ENCODE measurements at places on chromosomes 3 and 15. TPM values are rescaled to one million over a fixed set of nuclear protein-coding genes. Genes with fewer than 3 reads are reported as not detected.
A peak's percentile ranks its signal among the peaks of the same experiment; 100 is the strongest.

CPA3 gene
- 3.1 TPM for total RNA-seq

NIT2 gene
- total RNA-seq = 26.0 TPM

ROBO1 gene
- 38.7 TPM for total RNA-seq

CYP8B1 gene
- total RNA-seq = not detected

GRCh38 chr3:194541483-194541882, 54.7 kb upstream of the ATP13A3 start:
- peaks cover 13% of the 10 kb centered on the region for H3K4me1 ChIP-seq
- H3K27me3 ChIP-seq = no peaks in the 10 kb centered on the region
- H3K36me3 ChIP-seq = no peaks in the 10 kb centered on the region
- no peak overlapping the region for H3K27ac ChIP-seq
- DNase-seq = no peak
- H3K4me3 ChIP-seq = no peak overlapping the region

DNA sequence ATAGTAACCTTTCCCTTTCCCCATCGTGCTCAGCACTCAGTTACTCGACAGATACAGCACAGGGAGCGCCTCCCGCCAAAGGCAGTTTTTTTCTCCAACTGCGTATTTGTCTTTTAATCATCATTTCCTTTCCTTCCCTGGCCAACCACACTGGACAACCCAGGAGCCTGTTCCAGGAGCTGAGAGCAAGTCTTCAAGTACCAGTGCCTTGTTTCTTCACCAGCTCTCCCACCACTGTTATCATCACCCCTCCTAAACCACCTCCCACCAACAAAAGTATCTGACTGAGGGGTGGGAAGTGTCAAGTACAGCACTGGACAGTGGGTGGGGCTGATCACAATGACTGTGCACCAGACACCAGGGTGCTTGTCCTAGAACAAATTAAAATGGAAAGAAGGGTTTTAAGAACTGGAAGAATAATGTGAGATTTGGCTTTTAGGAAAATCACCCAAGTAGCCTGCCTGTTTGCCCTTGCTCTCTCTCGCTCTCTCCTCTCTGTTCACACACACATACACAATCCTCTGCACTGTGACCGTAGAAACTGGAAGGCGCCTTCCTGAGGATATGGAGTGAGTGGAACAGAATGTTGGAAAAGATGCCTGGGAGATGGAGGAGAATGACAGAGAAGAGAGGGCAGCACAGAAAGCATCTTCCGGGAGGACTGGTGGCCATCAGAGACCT, 126.3 kb downstream of the TNIK start:
- H3K4me1 ChIP-seq = peaks cover 8% of the 10 kb centered on the region
- no peaks in the 10 kb centered on the region for H3K36me3 ChIP-seq
- H3K27me3 ChIP-seq = no peaks in the 10 kb centered on the region
- no peak overlapping the region for H3K4me3 ChIP-seq

GRCh38 chr3:149767720-149768119, 15.4 kb upstream of the COMMD2 start:
- DNase-seq = no peak
- H3K36me3 ChIP-seq = no peaks in the 10 kb centered on the region

DNA sequence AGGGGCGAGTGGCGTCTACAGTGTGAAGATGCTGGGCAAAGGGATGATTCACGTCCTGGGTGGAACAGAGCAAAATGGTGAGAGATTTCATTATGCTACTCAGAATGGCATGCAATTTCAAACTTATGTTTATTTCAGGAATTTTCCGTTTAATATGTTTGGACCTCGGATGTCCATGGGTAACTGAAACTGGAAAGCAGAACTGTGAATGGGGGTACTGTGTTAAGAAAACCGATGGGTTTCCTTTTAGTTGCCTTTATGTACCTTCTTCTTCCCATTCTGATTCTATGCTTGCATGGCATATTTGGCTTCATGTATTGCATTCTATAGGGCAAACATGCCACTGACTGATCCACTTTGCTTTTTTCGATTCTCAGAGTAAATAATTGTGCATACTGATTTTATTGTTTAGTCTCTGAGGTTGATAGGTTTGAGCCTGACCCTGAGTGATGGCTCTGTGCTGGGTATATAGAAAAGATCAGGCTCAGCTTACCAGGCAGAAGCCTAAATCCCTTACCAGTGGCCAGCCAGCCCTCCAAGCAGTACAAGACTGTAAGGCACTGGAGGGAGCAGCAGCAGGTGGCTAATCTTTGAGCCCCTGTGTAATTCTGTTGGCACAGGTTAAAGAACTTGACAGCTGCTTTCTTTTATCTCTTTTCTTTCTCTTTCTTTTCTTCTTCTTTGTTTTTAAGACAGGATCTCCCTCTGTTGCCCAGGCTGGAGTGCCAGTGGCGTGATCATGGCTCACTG, 4.5 kb downstream of the QTRT2 start:
- no peak overlapping the region for H3K27ac ChIP-seq
- H3K36me3 ChIP-seq = peaks cover 4% of the 10 kb centered on the region
- DNase-seq = no peak
- H3K4me3 ChIP-seq = no peak overlapping the region
- no peaks in the 10 kb centered on the region for H3K4me1 ChIP-seq

GRCh38 chr3:124409650-124410275, 320.5 kb upstream of the UMPS start:
- H3K27me3 ChIP-seq = no peaks in the 10 kb centered on the region
- H3K36me3 ChIP-seq = peaks cover 2% of the 10 kb centered on the region
- peaks cover 2% of the 10 kb centered on the region for H3K4me1 ChIP-seq
- no peak for DNase-seq
- no peak overlapping the region for H3K4me3 ChIP-seq

DNA sequence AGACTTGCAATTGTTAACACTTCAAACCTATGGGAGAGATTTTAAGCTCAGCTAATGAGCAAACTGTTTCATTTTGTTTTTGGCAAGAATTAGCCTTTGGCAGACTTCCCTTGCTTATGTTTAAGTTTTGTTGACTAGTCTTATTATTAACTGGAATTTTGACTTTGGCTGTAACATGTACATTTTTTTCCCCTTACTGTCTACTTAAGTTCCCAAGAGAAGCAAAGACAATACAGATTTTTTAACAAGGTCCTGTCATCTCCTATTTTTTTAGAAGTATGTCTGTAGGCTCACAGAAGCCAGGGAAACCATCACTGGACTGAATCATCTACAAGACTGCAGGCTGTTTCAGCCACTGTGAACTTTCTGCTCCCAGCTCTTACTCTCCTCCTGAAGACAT, 74.3 kb downstream of the DGKG start:
- H3K4me1 ChIP-seq = peaks cover 7% of the 10 kb centered on the region
- peaks cover 7% of the 10 kb centered on the region for H3K27me3 ChIP-seq
- no peak overlapping the region for H3K27ac ChIP-seq
- no peak overlapping the region for H3K4me3 ChIP-seq
- peak; percentile 50 for DNase-seq

DNA sequence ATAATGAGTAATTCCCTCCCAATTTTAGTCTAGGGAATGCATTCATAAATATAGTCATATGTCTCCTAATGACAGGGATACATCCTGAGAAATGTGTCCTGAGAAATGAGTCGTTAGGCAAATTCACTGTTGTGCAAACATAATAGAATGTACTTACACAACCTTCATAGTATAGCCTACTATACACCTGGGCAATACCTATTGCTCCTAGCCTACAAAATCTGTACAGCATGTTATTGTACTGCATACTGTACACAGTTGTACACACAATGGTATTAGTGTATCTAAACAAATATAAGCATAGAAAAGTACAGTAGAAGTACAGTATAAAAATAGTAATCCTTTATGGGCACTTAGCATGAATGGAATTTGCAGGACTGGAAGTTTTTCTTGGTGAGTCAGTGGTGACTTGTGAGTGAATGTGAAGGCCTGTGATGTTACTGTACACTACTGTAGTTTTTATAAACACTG, 6.6 kb downstream of the DTWD1 start:
- H3K4me3 ChIP-seq = no peak overlapping the region
- no peaks in the 10 kb centered on the region for H3K27me3 ChIP-seq
- H3K27ac ChIP-seq = no peak overlapping the region
- no peak for DNase-seq
- peaks cover 8% of the 10 kb centered on the region for H3K36me3 ChIP-seq

DNA sequence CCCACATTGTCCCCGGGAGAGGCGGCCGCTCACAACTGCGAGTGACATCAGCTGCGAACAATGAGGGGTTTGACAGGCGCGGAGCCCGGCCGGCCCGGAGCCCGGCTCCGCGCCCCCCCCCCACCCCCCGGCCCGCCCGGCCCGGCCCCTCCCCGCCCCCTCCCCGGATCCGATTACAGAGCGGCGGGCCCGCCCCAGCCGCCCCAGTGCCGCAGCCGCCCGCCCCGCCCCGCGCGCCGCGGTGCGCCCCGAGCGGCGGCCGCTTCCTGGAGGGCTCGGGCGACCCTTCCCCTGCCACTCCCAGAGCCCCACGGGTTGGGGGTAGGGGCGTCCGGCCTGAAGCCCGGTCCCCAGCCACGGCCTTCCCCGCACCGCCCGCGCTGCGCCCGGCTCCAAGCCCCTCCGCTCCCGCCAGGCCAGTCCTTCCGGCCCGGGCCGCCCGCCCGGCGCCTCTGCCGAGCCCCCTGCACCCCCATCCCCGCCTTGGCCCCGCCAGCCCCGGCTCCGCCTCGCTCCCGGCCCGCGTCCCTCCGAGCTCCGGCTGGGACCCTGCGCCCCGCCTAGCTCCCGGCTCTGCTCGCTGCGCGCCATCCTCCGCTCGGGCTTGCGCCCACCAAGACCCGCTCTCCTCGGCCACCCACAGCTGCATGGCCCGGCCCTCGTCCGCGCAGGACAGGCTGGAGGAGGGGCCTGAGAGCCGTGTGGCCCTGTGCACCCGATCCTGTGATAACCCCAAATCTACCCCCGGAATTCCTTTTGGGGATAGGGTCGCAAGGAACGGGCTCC, at the start of gene PCBP4:
TSS of gene PCBP4 (minus strand) at position 71 of the 786 bp plus-strand sequence. CDS start 6,214 bp downstream, outside the sequence.
- no peaks in the 10 kb centered on the region for H3K27me3 ChIP-seq
- peak; percentile 86 for DNase-seq
- peak within 1 kb of the TSS; percentile 85 for H3K27ac ChIP-seq
- H3K4me3 ChIP-seq = peak within 1 kb of the TSS; percentile 78
- H3K4me1 ChIP-seq = peaks cover 63% of the 10 kb centered on the region

GRCh38 chr3:197475514-197475913, 80.3 kb downstream of the BDH1 start:
- H3K27me3 ChIP-seq = no peaks in the 10 kb centered on the region
- no peak overlapping the region for H3K4me3 ChIP-seq
- peaks cover 8% of the 10 kb centered on the region for H3K4me1 ChIP-seq
- H3K36me3 ChIP-seq = no peaks in the 10 kb centered on the region
- no peak for DNase-seq

DNA sequence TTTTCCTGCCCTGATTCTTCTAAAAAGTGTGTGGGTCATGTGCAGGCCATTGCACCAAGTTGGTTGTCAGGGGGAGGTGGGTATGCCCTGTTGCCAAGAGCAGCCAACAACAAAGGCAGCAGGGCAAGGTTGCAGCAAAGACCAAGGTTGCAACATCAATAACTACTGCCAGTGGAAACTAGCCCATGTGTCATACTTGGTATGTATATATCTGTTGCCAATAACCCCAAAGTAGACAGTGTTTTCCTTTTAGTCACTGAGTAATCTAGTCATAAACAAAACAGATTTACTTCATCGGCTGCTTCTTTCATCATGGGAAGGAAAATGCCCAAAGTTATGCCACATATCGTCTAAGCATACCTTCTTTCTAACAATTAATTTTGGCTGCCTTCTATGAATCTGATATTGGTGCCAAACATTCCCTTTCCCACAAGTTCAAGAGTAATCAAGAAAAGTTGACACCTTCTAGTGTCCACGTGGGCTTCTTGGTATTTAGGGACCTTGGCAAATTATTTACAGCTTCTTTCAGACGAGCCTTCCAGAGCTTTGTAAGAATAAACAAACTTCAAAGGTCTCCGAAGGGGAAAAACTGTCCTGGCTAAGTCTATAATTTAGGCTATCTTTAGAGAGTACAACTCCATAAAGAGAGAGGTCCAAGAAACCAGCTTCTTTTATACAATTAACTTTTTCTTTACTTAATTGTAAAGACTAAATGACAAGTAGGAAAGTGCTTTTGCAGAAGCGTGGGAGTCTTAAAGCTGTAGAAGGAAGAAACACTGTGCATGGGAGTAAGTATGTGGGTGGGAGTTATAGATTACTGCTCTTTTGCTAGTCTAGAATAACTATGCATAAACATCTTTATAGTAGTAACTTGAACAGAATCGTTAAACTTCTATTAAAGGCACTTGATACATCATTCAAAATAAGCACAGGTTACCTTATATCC, 10.0 kb upstream of the MBNL1 start:
- no peak overlapping the region for H3K27ac ChIP-seq
- H3K4me1 ChIP-seq = no peaks in the 10 kb centered on the region
- H3K4me3 ChIP-seq = no peak overlapping the region
- peak; percentile 26 for DNase-seq
- no peaks in the 10 kb centered on the region for H3K27me3 ChIP-seq
- no peaks in the 10 kb centered on the region for H3K36me3 ChIP-seq

DNA sequence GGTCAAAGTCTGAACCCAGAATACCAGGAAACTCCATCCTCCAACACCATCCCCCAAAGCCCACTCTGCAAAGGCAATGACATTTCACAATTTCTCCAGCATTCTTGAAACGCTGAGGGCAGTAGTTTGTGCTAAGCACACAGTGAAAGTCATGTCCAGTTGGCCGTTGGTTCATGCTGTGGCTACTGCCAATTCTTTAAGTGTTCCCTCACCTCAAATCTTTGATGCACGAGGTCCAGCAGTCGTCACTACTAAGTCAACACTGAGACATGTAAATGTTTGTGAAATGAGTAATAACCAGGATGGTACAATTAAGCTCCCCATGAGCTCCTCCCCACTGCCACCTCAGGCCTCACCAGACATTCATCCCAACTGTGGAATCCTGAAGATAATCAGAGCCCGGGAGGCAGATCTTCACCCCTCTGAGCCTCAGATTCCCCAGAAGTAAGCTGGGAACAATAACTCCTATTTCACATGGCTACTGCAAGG, 7.0 kb downstream of the SUCLG2 start:
- no peaks in the 10 kb centered on the region for H3K4me1 ChIP-seq
- DNase-seq = no peak
- no peaks in the 10 kb centered on the region for H3K27me3 ChIP-seq
- no peak overlapping the region for H3K4me3 ChIP-seq
- peaks cover 7% of the 10 kb centered on the region for H3K36me3 ChIP-seq

DNA sequence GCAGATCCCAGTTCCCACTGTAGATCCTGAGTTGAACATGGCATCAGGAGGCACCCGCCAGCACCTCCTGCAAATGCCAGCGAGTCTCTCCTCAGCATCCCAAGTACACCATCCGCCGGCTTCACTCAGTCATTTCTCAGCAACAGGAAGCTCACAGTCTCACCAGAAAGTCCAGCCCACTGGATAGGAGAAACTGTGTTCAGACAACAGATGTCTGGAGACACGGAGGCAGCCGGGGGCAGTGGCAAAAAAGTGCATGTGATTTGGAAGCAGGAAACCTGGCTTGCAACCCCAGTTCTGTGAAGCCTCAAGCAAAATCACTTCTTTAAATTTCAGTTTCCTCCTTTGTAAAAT, 68.7 kb downstream of the SRGAP3 start:
- H3K4me1 ChIP-seq = peaks cover 39% of the 10 kb centered on the region
- no peaks in the 10 kb centered on the region for H3K27me3 ChIP-seq
- no peaks in the 10 kb centered on the region for H3K36me3 ChIP-seq
- H3K27ac ChIP-seq = peak overlapping the region; percentile 42
- DNase-seq = peak; percentile 67

All from muscle of leg (tissue), 16 donors.